ENCODE measurements at places on chromosomes 2 and 18. TPM values are rescaled to one million over a fixed set of nuclear protein-coding genes. Genes with fewer than 3 reads are reported as not detected.

Gene OTOS
- not detected for total RNA-seq

Gene TMEM17
- total RNA-seq = 0.24 TPM

GRCh38 chr2:129144082-129144791 is 825.6 kb upstream of the HS6ST1 start:
- no peak for DNase-seq

DNA sequence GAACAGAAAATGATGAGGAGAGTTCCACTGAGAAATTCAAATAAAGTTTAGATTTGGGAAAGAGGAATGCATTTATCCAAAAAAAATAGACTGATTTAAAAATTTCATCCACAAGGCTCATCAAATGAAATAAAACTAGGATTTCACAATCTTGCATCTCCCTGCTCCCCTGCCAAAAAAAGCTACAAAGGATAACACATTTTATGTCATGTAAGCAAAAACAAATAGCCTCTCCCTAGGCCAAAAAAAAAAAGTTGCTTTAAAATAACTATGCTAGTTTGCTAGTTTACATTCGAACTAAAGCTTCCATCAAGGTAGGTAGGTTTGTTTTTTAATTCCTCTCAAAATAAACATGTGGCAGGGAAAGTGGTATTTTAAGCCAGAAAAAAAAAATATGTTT is 465.5 kb upstream of the ID2 start:
- no peak for DNase-seq

DNA sequence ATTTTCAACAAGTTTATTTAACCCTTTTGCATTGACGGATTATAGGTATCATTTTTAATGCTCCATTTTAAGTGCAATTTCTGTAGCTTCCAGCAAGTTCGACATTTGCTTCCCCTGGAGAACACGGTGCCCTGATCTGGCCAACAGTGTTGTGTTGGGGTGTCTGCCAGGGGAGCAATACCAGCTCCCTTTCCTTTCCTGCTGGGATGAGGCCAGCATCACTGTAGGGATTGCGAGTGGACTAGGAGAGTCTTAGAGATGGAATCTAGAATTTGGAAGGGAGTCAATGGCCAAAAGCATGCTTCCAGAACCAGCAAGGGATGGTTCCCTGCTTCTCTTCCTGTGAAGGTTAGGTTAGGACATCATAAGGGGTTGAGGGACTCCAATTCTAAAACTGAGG is 135.2 kb downstream of the RTN4 start:
- no peak for DNase-seq

- DNase-seq = no peak
Measured at GRCh38 chr2:15640261-15640711, 48.6 kb downstream of the DDX1 start.

Data from activated naive CD8-positive, alpha-beta T cell treated with anti-CD3 and anti-CD28 coated beads for 36 hours (primary cell).